ENCODE measurements at places on chromosomes 12 and 14.

DNA sequence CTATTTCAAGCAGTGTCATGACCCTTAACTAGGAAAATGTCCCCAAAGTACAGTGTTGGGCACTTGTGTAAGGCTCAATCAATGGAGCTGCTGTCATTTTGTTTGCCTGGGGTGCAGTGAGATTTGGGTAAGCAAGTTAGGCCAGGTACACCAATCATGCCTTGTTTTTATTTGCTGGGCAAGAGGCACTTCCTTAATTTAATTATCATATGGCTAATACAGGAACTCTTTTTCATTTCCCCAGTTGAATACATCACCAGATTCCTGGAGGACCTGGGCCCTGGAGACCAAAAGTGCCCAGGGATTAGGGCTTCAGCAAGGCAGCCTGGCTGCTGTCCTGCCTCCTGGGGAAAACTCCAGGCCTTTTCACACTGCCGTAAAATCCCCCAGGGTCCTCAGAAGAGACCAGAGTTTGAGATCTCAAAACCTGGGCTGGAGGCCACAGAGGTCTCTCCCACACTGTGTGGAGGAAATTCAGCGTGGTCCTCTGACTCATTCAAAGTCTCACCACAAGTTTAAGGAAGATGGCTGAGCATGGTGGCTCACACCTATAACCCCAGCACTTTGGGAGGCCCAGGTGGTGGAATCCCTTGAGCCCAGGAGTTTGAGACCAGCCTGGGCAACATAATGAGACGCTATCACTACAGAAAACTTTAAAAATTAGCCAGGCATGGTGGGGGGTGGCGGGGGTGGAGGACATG lies 28.4 kb upstream of the FOXN3 start:
- DNase-seq: no peak

GRCh38 chr12:112615196-112615595 lies 176.4 kb upstream of the RPH3A start:
- DNase-seq: no peak

- no peak for DNase-seq
Observed at GRCh38 chr12:89451841-89452251, 72.8 kb downstream of the GALNT4 start.

GRCh38 chr14:87888136-87888999 lies 104.6 kb downstream of the GALC start:
- no peak for DNase-seq

DNA sequence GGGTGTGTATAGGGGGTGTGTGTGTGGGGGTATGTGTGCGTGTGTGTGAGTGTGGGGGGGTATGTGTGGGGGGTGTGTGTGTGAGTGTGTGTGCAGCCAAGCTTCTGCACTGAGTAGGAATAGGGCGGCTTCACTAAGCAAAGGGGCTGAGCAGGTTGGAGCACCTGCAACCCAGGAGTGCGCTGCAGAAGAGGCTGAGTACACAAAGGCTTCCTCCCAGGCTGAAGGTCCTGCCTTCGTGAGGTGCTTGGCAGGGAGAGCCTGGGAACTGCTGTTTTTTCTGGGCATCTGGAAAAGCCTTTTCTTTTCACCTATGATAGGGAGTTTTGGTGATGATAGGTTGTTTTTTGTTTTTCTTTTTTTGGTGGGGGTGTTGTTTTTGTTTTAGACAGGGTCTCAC lies 6.0 kb upstream of the NUDT14 start:
- DNase-seq: no peak

- DNase-seq: no peak
Observed at GRCh38 chr12:5258498-5258897, 173.4 kb upstream of the NTF3 start.

DNA sequence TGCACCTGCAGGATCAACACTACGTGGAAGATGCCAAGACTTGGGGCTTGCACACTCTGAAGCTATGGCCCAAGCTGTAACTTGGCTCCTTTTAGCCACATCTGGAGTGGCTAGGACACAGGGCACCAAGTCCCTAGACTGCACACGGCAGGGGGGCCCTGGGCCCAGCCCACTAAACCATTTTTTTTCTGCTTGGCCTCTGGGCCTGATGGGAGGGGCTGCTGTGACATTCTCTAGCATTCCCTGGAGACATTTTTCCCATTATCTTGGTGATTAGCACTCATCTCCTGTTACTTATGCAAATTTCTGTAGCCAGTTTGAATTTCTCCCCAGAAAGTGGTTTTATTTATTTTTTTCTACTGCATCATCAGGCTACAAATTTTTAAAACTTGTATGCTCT lies 1080.7 kb downstream of the LRFN5 start:
- no peak for DNase-seq

GRCh38 chr12:12577786-12578185 lies 15.1 kb upstream of the DUSP16 start:
- DNase-seq: no peak

GRCh38 chr14:69244946-69245345 lies 15.0 kb upstream of the GALNT16 start:
- no peak for DNase-seq

GRCh38 chr12:45184147-45184963 lies 31.5 kb upstream of the ANO6 start:
- no peak for DNase-seq

DNA sequence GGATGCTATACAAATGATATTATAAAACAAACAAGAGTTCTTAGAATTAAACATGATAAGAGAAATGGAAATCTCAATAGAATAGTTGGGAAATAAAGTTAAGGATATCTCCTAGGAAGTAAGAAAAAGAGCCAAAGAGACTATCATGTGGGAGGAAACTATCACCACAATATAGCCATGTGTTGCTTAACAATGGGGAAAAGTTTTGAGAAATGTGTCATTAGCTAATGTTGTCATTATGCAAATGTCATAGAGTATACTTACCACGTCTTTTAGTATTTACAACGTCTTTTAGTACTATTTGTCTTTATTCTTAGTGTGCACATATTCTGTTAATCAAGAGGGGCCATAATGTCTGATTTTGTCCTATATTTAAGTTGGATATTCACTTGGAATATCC lies 58.7 kb downstream of the ZNF641 start:
- no peak for DNase-seq

GRCh38 chr12:47790676-47791350 lies 17.8 kb downstream of the SLC48A1 start:
- DNase-seq: no peak

- DNase-seq: no peak
Observed at GRCh38 chr12:30835216-30835615, 80.5 kb upstream of the CAPRIN2 start.

GRCh38 chr14:95222151-95222631 lies 64.9 kb upstream of the DICER1 start:
- no peak for DNase-seq

GRCh38 chr12:51620448-51620847 lies 29.4 kb downstream of the SCN8A start:
- no peak for DNase-seq

DNA sequence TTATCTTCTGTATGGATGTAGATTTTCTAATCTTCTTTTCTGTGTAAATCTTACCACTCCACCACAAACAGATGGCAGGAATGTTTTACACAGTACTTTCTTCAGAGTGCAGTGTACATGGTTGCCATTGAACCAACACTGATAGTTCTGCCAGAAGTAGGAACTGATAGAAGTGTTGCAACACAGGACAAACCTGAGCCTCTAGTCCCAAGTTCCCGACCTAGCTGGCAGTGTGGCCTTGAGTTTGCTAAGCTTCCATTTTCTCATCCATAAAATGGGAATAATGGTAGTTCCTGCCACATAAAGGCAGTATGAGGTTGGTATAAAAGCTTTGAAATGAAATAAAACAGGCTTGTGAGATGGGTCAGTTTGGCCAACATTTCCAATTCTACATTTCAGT lies 50.8 kb upstream of the SAV1 start:
- no peak for DNase-seq

GRCh38 chr12:114683709-114684097 lies 272 bp downstream of the TBX3 start:
- no peak for DNase-seq

GRCh38 chr12:78933014-78933413 lies 68.4 kb downstream of the SYT1 start:
- DNase-seq: no peak

- no peak for DNase-seq
Observed at GRCh38 chr12:4203772-4204376, 69.7 kb upstream of the CCND2 start.

GRCh38 chr14:21317398-21317797 lies 37.5 kb downstream of the RPGRIP1 start:
- no peak for DNase-seq

- no peak for DNase-seq
Observed at GRCh38 chr12:25985316-25986175, 27.1 kb downstream of the RASSF8 start.

DNA sequence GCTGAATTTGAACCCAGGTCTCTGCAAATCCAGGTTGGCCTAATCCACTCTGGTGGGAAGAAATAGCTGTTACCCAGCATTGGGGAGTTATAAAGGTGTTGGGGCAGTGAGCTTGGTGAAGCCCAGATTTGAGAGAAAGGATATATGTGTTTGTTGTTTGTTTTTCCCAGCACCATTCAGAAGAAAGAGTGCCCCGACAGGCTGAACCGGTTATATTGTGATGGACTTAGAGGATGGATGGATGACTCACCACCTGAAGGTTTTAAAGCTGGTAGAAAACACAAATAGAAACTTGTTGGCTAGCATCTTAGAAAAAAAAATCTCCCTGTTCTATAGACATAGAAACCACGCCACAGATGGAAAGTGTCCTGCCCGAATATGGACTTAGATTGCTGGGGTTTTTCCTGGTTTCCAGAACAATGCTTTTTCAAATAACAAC lies 404.6 kb downstream of the MED13L start:
- DNase-seq: no peak

- DNase-seq: no peak
Observed at GRCh38 chr12:96334502-96334901, 65.7 kb downstream of the CDK17 start.

DNA sequence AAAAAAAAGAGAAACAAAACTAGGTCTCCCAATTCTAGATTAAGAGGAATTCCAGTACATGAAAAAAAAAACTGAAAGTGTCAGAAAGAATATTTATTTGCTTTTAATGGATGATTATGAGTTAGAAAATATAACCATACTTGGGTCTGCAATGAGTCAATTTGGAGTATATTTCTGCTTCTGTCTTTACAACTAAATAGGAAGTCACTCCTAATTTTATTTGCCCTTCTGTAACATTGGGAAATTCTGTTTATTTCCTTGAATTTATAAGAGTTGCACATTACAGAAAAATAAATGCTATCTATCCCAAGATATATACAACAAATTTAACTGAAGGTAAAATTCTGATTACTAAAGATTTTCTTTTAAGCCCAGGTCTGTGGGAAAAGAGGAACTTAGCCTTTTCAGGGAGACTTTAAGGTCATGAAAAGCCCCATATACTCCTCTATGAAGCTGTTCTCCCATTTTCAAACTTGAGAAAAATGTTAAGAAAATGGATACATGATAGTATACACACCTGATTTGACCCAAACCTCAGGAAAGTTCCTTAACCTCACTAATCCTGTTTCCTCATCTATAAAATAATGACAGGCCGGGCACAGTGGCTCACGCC lies 7.2 kb downstream of the SINHCAF start:
- no peak for DNase-seq

GRCh38 chr14:50837271-50837670 lies 6.3 kb upstream of the NIN start:
- DNase-seq: no peak

DNA sequence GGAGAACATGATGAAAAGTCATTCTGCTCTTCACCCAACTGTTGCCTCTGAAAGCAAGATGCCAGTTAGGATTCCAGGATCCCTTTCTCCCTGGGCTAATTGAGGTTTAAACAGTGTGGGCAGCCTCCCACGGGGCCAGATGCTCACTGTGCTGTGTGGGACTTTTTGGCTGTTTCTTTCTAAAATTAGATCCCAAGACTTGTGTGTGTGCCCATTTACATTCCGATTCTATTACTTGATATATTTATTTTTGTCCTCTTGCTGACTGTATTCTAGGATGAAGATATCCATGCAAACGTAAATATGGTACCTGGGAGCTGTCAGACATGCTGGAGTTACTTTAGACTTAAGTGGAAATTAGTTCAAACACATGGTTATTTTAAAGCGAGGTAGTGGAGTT lies 6.2 kb downstream of the IFT43 start:
- no peak for DNase-seq

GRCh38 chr12:51865757-51866270 lies 17.3 kb upstream of the FIGNL2 start:
- DNase-seq: no peak

- no peak for DNase-seq
Observed at GRCh38 chr14:93533437-93533836, 102.7 kb downstream of the UNC79 start.

- no peak for DNase-seq
Observed at GRCh38 chr14:93788543-93789227, 400 bp upstream of the PRIMA1 start.

DNA sequence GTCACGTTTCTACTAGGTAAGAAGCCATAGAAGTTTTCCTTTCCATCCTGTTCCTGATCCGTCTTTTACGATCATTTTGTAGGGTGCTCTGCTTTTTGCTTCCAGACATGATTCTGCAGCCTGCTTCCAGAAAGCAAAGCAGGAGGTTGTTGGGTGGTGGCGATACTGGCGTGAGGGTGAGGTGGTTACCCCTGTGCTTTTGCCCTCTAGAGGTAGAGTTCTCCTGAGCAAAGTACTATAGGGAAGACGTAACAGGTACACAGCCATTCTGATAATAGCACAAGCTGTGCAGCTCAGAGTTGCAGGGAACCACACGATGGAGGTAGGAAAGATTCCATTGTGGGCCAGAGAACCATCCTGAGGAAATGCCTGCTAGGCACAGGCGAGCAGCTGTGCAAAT lies 186.0 kb downstream of the PAH start:
- DNase-seq: no peak

DNA sequence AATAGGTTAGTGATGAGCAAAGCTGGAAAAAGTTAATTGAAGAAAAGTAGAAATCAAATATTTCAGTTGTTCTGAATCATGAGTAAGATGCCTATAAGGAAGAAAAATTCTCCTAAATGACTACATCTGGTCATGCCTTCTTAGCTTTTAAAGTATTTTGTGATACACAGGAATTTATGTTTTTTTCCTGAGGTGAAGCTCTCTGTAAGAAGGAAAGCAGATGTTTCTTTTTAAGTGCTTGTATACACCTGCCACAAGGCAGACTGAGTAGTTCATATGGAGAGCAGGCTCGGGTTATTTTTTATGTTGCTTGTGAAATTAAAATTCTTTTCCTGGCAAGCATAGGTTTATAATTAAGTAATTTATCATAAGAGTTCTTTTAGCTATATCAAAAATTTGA lies 275.2 kb downstream of the RAD51B start:
- no peak for DNase-seq
